Calu3 (cell line): ENCODE measurements at places on chromosomes 5 and 9.

GRCh38 chr9:14563902-14564624 is 129.2 kb downstream of the ZDHHC21 start:
- no peak for DNase-seq

GRCh38 chr5:58064801-58065200 is 395.1 kb downstream of the PLK2 start:
- DNase-seq = no peak

DNA sequence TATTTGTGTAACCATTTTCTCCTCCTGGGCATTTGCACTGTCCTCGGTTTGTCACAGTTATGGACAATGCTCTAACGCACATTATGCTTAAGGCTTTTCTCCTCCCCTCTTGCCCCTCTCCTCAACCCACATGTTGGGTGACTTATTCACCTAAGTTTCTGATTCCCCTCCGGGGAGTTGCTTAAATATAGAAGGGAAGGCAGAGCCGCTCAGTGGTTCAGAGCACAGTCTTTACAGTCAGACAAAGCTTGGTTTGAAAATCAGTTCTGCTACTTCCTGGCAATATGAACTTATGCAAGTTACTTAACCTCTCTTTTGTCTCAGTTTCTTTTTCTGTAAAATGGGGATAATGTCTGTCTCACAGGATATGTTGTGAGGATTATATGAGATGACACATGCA is 41.2 kb upstream of the SPRY4 start:
- no peak for DNase-seq

- no peak for DNase-seq
Observed at GRCh38 chr5:127571314-127572131, 54.1 kb downstream of the PRRC1 start.

DNA sequence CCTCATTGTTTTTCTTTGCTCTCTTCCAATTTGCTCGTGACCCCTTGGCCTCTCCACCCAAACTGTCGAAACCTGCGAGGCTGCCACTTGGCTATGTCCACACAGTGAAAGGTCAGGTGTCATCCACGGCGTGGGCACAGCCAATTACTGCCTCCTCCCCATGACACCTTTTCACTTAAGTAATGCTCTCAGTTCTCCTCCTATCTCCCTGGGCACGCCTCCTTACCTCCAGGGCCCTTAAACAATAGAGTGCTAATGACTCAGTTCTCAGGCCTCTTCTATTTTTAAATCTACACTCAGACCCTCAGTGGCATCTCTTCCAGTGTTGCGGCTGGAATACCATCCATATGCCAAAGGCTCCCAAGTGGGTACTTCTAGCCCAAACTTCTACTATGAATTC is 256.8 kb downstream of the ROR2 start:
- no peak for DNase-seq
